Upper lobe of left lung (tissue), 6 donors: ENCODE measurements at places on chromosomes 4 and X.

GRCh38 chr4:100605144-100605543 is 87.3 kb upstream of the EMCN start:
- DNase-seq, result no peak

- peak; percentile 87 for DNase-seq
Measured at GRCh38 chr4:139266583-139267257, 13.3 kb downstream of the MGARP start.

DNA sequence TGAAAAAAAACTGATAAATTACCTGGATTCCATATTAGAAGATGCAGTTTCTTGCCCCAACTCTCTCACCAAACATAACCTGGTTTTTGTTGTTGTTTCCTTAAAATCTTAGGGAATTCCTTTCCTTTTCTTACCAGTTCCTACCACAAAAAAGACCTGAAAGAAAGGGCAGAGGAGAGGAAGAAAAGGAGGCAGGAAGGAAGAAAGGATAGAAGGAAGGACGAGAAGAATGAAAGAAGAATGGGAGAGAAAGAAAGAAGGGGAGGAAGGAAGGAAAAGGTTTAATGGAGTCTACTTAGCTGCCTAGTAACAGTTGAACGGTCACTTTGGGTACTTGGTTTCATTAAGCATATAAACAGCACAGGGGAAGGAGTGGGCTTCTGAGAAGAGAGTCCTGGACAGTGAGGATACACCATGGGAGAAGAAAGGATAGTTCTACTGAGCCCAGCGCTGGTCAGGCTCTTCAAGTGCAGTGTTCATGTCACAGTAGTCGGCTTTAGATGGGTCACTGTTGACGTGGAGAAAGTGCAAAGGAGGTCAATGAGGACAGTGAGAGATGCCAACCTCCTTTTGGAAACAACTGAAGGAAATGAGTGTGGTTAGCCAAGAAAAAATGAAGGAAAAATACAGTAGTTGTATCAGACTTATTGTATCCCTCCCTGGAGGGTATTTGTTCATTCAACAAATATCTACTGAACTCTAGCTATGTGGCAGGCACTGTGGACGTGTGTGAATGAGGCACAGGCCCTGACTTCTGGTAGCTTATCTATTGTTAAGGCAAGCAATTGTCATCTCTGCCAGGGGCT is 1.1 kb upstream of the CHIC2 start:
- no peak for DNase-seq

- DNase-seq, result no peak
Measured at GRCh38 chrX:107894038-107894437, 68.4 kb downstream of the MID2 start.

- DNase-seq, result no peak
Measured at GRCh38 chr4:30696191-30696590, 24.0 kb upstream of the PCDH7 start.

DNA sequence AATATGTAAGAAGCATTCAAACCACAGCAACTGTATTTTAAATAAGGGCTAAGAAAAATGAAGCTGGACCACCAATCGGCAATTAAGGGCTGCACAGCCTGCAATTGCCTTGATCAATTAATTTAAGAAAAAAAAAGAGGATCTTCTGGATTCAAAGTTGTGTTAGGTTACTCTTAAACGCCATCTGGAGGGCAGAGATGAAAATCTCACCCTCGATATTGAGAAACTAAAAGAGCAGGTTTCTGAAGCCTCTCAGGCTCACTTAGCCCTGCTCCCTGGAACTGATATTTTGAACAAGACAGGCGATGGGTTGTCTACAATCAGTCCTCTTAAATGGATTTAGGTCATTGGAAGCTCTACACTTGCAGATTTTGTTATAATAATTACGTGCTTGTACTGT is 579.4 kb downstream of the GRXCR1 start:
- DNase-seq, result no peak

- DNase-seq, result no peak
Measured at GRCh38 chr4:111510535-111510934, 634.7 kb upstream of the FAM241A start.
